COR-L47 (cell line): ENCODE measurements at places on chromosomes 1 and 21.

DNA sequence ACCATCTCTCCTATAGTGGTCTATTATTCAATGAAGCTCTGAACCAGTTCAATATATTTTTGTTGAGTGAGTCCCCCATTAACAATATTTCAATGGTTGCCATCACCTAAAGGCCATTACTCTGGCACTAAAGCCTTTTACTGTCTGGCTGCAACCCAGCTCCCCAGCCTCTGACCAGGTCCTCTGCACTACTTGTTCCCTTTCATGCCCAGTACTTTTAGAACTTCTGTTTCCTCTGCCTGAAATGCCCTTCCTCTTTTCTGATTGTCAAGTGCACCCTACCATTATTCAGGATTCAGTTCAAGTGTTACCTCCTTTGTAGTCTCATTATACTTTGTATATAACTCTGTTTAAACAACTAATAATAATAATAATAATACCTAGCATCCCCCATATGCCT is 30.4 kb upstream of the ZFYVE9 start:
- DNase-seq: no peak

- no peak for DNase-seq
Measured at GRCh38 chr1:219155135-219155534, 18.5 kb upstream of the LYPLAL1 start.

DNA sequence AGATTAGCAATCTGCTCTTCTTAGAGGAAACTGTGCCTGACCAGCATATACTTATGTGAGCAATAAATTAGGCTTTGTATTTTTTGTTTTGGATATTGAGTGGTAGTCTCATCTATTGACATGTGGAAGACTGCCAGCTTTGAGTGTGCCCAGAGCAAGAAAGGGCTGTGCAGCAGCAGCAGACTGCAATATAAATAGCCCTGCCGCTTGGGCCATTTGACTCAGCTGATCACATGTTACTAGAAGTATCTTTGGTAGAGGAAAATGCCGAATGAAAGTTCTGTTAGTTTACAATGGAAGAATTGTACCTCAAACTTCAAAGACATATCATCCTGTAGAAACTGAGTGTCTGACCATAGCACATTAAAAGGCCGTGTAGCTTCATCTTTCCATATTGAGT is 9.1 kb upstream of the PSMB2 start:
- DNase-seq: no peak

GRCh38 chr21:29647353-29647781 is 292.4 kb downstream of the GRIK1 start:
- no peak for DNase-seq

GRCh38 chr1:150927624-150928023 is 1.5 kb downstream of the SETDB1 start:
- DNase-seq: no peak

- no peak for DNase-seq
Measured at GRCh38 chr1:175131095-175131494, 61.5 kb downstream of the KIAA0040 start.

- no peak for DNase-seq
Measured at GRCh38 chr1:35220976-35221375, 28.0 kb upstream of the SFPQ start.

GRCh38 chr1:157137408-157138219 is 581 bp downstream of the ETV3 start:
- DNase-seq: no peak
